ENCODE measurements at places on chromosomes 13 and 19. TPM values are rescaled to one million over a fixed set of nuclear protein-coding genes. Genes with fewer than 3 reads are reported as not detected.

The SLC25A41 gene
- 0.36 TPM for total RNA-seq

The TMEM150B gene
- not detected for total RNA-seq

The CEBPA gene
- 18.3 TPM for total RNA-seq

The PSG3 gene
- total RNA-seq, result not detected

The VMAC gene
- 4.1 TPM for total RNA-seq

The ZIM2 gene
- total RNA-seq, result not detected

The ZNF83 gene
- total RNA-seq, result 10.7 TPM

The RYR1 gene
- total RNA-seq, result 6.4 TPM

The CCDC70 gene
- total RNA-seq, result not detected

The ZNF606 gene
- 5.4 TPM for total RNA-seq

The GGN gene
- not detected for total RNA-seq

The ZFP14 gene
- 1.2 TPM for total RNA-seq

The LILRA1 gene
- total RNA-seq, result 0.16 TPM

The LGALS7 gene
- 684 TPM for total RNA-seq

The BCAM gene
- 13.3 TPM for total RNA-seq

The OVOL3 gene
- not detected for total RNA-seq

The ZNF850 gene
- total RNA-seq, result 1.5 TPM

The MAMSTR gene
- 0.56 TPM for total RNA-seq

The UHRF1 gene
- 13.5 TPM for total RNA-seq

The C13orf42 gene
- total RNA-seq, result not detected

The PALM3 gene
- total RNA-seq, result 0.08 TPM

The ZNF729 gene
- total RNA-seq, result not detected

The RPS15 gene
- 1,167 TPM for total RNA-seq

The NACC1 gene
- 40.0 TPM for total RNA-seq

The PRSS57 gene
- total RNA-seq, result not detected

The MBD3L2 gene
- total RNA-seq, result not detected

The CGB5 gene
- not detected for total RNA-seq

The INSL3 gene
- not detected for total RNA-seq

The EBI3 gene
- total RNA-seq, result 0.44 TPM

The NKPD1 gene
- total RNA-seq, result 1.00 TPM

The PEX11G gene
- total RNA-seq, result 4.8 TPM

The SBK3 gene
- total RNA-seq, result 0.80 TPM

The FGF21 gene
- not detected for total RNA-seq

The CNN1 gene
- 8.3 TPM for total RNA-seq

All from esophagus mucosa (tissue), 1 donor.